Activated naive CD8-positive, alpha-beta T cell treated with anti-CD3 and anti-CD28 coated beads, Interleukin-2, amount 10 ng/mL, durations not matched to agents 7 days and 5 days (primary cell): ENCODE measurements at places on chromosomes 16 and 17. TPM values are rescaled to one million over a fixed set of nuclear protein-coding genes. Genes with fewer than 3 reads are reported as not detected.

Gene ASGR1
- total RNA-seq = 1.5 TPM

Gene WNK4
- total RNA-seq = 0.78 TPM

Gene KRTAP4-3
- total RNA-seq = not detected

Gene TLCD3A
- total RNA-seq = 13.1 TPM

Gene TLCD1
- total RNA-seq = 2.2 TPM

Gene AARSD1
- total RNA-seq = 39.9 TPM

GRCh38 chr17:77526728-77527350 is 386.1 kb downstream of the SEC14L1 start:
- DNase-seq = peak; percentile 12

- DNase-seq = no peak
Measured at GRCh38 chr17:1037238-1037879, 40.4 kb downstream of the TIMM22 start.

- DNase-seq = no peak
Measured at GRCh38 chr16:3774156-3774767, 56.9 kb upstream of the TRAP1 start.

DNA sequence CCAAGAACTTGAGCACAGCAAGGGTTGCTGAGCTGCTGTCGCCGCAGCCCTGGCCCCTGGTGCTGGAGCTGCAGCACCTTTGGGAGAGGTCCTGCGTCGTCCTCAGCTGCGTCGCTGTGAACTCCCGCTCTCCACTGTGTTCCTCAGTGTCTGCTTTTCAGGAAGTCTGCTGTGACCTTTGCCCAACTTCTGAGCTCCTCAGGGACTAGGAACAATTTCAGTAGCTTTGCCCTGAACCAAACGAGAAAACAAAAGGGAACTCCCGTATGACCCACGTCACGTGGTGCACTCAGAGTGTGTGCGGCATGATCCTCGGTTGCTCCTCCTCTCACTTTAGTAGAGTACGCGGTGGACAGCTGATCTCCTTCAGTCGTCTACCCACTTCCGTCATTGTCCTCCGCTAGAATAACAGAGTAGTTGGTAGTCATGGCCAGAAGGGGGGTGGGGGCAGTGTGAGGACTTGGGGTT is 44.2 kb downstream of the WDR45B start:
- DNase-seq = no peak

DNA sequence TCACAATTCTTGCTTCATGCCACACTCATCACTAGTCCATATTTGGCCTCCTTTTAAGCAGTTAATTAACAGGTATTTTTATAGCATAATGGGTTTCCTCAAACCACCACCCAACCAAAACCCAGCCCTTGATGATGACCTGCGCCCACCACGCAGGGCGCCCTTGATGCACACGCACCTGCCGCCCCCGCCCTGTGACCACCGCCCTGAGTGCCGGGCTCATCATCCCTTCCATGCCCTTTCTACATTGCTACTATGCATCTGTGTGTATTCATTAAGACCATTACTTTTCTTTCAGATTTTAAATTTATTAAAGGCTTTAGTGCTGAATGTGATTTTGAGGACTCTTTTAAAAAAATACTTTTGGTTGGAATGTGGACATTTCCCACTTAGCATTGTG is 204.8 kb upstream of the CHMP6 start:
- DNase-seq = no peak

DNA sequence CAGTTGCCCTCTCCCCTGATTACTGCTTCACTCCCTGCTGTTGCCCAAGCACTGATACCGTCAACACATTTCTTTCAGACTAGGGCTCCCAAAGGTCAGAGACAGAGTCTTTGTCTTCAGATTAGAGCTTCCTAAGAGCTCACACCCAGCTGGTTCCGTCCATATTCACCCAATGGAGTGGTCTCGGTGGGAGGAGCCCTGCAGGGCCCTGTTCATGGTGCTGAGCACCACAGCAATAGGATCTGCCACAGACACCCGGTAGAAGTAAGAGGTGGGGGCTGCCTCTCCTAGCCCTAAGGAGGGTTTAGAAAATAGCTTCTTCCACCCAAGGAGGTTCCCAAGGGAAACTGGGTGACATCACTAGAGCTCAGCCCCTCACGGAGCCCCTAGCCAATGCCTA is 128.3 kb downstream of the CCDC144A start:
- no peak for DNase-seq

DNA sequence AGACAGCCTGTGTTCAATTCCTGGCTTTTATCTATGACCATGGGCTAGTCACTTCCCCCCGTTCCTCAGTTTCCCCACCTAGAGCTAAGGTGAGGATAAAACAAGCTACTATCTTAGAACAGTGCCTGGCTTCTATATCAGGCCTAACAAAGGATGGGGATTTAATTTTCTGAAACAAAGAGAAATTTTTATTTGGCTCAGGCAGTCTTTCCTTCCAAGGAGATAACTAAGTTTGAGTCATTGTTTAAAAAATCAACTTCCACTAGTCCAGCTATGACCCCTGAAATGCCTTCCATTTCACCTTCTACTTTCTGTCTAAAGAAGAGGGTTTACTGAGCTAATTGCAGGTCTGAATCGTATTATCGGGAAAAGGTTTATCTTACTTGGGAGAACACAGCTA is 99.0 kb downstream of the CMIP start:
- no peak for DNase-seq

DNA sequence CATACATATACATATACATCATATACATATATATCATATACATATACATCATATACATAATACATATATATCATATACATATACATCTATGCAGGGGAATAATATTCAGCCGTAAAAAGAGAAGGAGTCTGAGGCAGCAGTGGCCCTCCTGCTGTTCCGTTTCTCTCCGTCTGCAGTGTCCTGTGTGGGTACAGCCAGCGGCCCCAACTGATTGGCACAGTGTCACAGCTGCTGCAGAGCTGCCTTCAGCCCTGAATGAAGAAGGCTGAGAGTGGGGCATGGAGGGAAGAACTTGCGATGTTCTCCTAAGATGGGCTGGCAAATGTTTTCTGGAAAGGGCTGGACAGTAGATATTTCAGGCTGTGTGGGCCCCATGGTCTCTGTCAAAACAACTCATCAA is 146.9 kb downstream of the SNX29 start:
- no peak for DNase-seq
